ENCODE measurements at places on chromosomes 6 and 20. TPM values are rescaled to one million over a fixed set of nuclear protein-coding genes. Genes with fewer than 3 reads are reported as not detected.

The TCF21 gene
- total RNA-seq: not detected

The BPIFB2 gene
- not detected for total RNA-seq

The CALHM5 gene
- 4.4 TPM for total RNA-seq

The C20orf202 gene
- total RNA-seq: 0.16 TPM

All from hair follicle dermal papilla cell (primary cell).